ENCODE measurements at places on chromosomes 7 and 10. TPM values are rescaled to one million over a fixed set of nuclear protein-coding genes. Genes with fewer than 3 reads are reported as not detected.

DNA sequence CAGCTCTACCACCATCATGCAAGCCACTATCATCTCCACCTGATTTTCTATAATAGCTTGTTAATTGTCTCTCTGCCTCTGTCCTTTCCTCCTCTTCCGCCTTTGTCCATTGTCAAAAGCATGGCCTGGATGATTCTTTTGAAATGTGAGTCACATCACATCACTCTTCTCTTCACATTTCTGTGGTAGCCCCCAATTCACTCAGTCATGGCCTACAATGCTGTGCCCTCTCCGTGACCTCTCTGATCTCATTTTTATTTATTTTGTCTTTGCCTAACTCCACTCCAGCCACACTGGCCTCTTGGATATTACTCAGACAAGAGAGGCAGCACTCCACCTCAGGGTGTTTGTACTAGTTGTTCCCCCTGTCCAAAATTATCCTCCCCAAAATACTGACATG lies 4.9 kb upstream of the ABCB4 start:
- DNase-seq = no peak

DNA sequence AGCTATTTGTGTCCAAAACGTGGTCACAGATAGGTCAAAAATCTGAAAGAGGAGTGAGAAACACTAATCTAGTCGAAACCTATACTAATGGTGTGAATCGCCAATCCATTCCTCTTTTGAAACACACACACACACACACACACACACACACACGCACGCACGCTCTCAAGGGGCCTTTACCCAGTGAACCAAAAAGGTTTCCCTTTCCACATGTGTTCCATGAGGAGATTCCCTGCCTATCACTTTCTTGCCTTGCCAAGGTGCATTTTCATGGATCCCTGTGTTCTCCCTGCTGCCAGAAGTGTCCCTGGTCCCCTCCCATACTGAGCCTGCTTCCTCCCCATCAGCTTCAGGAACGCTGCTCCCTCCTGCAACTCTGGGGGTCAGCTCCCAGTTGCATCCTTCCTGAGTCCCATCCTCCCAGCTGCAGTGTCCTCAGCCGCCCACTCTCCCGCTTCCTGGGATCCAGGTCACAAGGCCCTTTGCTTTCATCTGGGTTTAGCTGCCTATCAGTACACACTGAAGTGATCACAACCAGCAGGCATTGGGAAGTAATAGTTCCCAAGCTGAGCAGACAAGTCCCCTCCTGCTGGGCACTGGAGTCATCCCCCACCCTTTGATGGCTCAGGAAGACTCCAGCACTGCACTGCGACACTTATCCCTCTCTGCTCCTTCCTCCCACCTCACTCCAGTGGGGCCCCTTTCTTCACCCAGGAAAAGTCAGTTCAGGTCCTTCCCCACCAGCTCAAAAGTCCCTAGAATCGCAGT lies 49.2 kb upstream of the KCNMA1 start:
- no peak for DNase-seq

NPSR1 gene
- polyA plus RNA-seq = not detected

DNA sequence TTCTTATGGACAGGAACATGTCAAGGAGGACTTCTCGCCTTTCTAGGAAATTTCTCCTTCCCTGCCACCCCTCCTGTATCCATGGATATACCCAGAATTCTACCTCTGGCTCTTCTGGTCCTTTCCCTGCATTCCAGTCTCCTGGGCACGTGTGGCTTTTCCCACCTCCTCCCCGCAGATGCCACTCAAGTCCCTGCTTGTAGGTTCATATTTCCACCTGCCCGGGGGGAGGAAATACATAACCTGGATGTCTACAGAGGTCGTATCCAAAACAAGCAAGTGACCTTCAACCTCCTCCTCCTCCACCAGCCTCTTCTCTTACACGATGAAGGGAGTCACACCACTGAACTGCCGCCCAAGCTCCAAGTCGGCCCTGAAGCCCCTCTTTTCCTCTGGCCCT lies 20.7 kb downstream of the FGFR2 start:
- no peak for DNase-seq

DNA sequence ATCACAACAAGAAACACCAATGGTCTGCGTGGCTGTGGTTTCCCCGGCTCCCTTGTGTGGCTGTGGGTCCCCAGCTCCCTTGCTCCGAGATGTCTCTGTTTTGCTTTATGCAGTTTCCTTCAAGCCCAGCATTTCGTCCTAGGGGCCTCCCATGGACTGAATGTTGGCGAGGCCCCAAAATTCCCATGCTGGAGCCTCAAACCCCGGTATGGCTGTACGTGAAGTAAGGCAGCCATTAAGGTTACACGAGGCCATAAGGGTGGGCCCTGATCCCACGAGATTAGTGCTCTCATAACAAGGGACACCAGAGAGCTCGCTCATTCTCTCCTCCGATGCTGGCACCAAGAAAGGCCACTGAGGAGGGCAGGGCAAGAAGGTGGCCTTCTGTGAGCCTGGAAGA lies 44.6 kb downstream of the INSIG1 start:
- DNase-seq = no peak

Measured in CD14-positive monocyte (primary cell).